Aorta (tissue), 5 donors: ENCODE measurements at places on chromosomes 1 and 21. TPM values are rescaled to one million over a fixed set of nuclear protein-coding genes. Genes with fewer than 3 reads are reported as not detected.

GRCh38 chr1:63379583-63379982 lies 12.2 kb downstream of the ALG6 start:
- H3K27ac ChIP-seq: no peak overlapping the region
- H3K4me1 ChIP-seq: no peaks in the 10 kb centered on the region
- H3K4me3 ChIP-seq: no peak overlapping the region
- no peaks in the 10 kb centered on the region for H3K27me3 ChIP-seq
- DNase-seq: no peak

GRCh38 chr1:55626326-55626725 lies 411.2 kb upstream of the USP24 start:
- no peak for DNase-seq
- H3K36me3 ChIP-seq: no peaks in the 10 kb centered on the region
- no peaks in the 10 kb centered on the region for H3K27me3 ChIP-seq
- no peak overlapping the region for H3K4me3 ChIP-seq
- H3K27ac ChIP-seq: no peak overlapping the region

DNA sequence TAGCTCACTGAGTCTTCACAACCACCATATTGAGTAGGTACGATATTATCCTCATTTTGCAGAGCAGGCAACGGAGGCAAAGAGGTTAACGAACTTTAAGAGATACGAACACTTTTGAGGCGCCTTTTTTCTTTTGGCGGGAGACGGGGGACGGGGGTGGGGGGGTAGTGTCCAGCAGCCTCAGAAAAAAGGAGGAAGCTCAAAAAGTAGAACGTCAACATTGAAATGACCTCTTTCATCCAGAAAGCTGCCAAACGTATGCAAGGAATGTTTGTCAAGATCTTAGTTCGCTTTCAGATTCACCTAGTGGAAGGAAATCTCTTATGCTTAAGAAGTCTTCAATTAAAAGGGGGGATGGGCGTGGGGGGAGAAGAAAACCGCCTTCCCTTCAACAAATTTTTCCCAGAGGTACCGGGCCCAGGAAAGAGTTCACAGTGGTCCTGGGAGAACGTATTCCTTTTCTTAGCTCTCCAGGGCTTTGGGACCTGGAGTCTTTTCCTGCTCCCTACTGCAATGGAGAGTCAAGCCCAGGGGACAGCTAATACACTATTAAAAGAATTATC lies 1.1 kb upstream of the PCAT6 start:
- no peak for DNase-seq
- no peaks in the 10 kb centered on the region for H3K27me3 ChIP-seq
- H3K4me1 ChIP-seq: no peaks in the 10 kb centered on the region
- no peaks in the 10 kb centered on the region for H3K36me3 ChIP-seq
- no peak overlapping the region for H3K4me3 ChIP-seq
- H3K27ac ChIP-seq: no peak overlapping the region

DNA sequence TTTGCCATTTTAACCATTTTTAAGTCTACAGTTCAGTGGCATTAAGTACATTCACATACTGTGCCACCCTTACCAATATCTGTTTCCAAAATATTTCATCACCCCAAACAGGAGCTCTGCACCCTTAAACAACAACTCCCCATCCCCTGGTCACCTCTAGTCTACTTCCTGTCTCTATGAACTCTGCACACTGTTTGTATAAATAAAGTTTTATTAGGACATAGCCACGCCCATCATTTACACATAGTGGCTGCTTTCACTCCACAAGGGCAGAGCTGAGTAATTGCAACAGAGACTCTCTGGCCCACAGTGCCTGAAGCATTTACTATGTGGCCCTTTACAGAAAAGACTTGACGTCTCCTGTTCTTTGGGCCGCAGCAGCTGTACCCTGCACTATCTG lies 30.1 kb downstream of the KCNAB2 start:
- H3K4me1 ChIP-seq: no peaks in the 10 kb centered on the region
- DNase-seq: no peak
- no peaks in the 10 kb centered on the region for H3K27me3 ChIP-seq
- no peak overlapping the region for H3K27ac ChIP-seq
- H3K4me3 ChIP-seq: no peak overlapping the region

- no peak overlapping the region for H3K4me3 ChIP-seq
- H3K36me3 ChIP-seq: no peaks in the 10 kb centered on the region
- DNase-seq: peak; percentile 82
- peak overlapping the region; percentile 73 for H3K27ac ChIP-seq
These were observed 5.1 kb upstream of the ARHGEF2 start for GRCh38 chr1:155983191-155984024.

GRCh38 chr1:18069903-18070302 lies 37.7 kb upstream of the IGSF21 start:
- no peak overlapping the region for H3K4me3 ChIP-seq
- DNase-seq: no peak
- H3K27ac ChIP-seq: no peak overlapping the region
- no peaks in the 10 kb centered on the region for H3K4me1 ChIP-seq
- no peaks in the 10 kb centered on the region for H3K27me3 ChIP-seq
- no peaks in the 10 kb centered on the region for H3K36me3 ChIP-seq

DNA sequence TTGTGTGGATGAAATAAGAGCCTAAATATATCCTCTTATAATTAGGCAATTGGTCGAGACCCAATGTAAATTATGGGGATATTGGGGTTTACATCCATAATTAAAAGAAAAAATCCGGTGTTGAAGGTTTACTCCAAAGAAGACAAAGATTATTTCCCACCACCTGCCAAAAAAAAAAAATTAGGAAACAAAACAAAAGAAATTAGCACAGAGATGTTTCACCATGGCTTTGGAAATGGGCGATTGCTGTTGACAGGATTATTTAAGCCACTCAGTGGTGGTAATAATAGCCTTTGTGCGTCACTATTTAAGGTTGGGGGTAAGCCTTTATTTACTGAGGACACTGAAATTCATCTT lies 585 bp upstream of the GLRX2 start:
- H3K27me3 ChIP-seq: no peaks in the 10 kb centered on the region
- no peak overlapping the region for H3K27ac ChIP-seq
- H3K36me3 ChIP-seq: no peaks in the 10 kb centered on the region
- DNase-seq: no peak

DNA sequence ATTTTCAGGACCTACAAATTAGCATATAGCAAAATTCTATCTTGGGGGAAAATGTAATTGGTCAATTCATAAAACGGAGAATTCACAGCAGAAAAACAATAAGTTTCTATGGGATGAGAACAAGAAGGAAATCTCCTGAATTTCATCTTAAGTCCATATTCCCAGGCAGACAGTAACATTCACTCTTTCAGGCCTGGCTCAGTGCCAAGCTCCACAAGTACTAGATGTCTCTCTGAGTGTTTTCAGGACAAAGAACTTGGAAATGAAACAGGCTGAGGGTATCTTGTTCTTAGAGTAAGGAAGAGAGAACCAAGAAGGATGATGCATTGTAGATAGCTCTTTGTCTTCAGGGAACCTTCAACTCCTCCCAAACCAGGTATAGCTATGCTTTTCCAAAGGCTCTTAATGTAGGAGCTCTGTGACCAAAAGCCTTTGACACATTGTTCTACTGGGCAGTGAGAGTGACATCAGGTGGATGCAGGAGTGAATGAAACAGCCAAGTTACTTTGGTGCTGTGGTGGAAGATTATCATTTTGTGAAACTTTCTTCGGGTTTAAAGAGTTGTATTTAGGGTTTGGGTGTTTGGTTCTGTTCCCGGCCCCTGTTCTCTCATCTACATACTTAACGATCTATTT lies 298.3 kb downstream of the GPATCH2 start:
- no peak overlapping the region for H3K27ac ChIP-seq
- H3K4me3 ChIP-seq: no peak overlapping the region
- DNase-seq: peak; percentile 48
- no peaks in the 10 kb centered on the region for H3K36me3 ChIP-seq

DNA sequence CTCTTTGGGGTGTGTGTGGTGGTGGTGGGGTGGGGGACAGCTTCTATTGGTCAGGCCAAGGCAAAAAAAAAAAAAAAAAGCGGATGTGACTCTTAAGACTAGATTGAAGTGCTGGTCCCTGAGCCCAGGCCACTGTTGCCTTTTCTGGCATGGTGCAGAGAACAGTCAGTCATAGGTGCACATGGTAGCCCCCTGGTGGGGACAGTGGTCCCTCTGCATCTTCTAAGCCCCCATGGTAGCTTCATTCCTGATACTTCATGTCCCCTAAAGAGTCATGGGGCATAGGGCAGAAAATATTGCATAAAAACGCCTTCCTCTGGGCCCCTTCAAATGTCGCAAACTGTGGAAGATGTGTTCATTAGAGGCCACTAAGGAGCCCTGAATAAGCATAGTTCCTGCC lies 371.8 kb downstream of the NPHP4 start:
- H3K4me3 ChIP-seq: no peak overlapping the region
- no peaks in the 10 kb centered on the region for H3K36me3 ChIP-seq
- DNase-seq: no peak
- H3K27ac ChIP-seq: no peak overlapping the region
- no peaks in the 10 kb centered on the region for H3K27me3 ChIP-seq

GRCh38 chr1:65180977-65181376 lies 33.0 kb downstream of the AK4 start:
- no peaks in the 10 kb centered on the region for H3K4me1 ChIP-seq
- no peak overlapping the region for H3K4me3 ChIP-seq
- DNase-seq: no peak
- no peaks in the 10 kb centered on the region for H3K36me3 ChIP-seq
- no peak overlapping the region for H3K27ac ChIP-seq
- no peaks in the 10 kb centered on the region for H3K27me3 ChIP-seq

- peaks cover 5% of the 10 kb centered on the region for H3K36me3 ChIP-seq
- peak overlapping the region; percentile 92 for H3K27ac ChIP-seq
- H3K27me3 ChIP-seq: no peaks in the 10 kb centered on the region
- H3K4me1 ChIP-seq: peaks cover 12% of the 10 kb centered on the region
- DNase-seq: peak; percentile 67
- no peak overlapping the region for H3K4me3 ChIP-seq
These were observed 9.2 kb downstream of the C1orf198 start for GRCh38 chr1:230858918-230859729.

DNA sequence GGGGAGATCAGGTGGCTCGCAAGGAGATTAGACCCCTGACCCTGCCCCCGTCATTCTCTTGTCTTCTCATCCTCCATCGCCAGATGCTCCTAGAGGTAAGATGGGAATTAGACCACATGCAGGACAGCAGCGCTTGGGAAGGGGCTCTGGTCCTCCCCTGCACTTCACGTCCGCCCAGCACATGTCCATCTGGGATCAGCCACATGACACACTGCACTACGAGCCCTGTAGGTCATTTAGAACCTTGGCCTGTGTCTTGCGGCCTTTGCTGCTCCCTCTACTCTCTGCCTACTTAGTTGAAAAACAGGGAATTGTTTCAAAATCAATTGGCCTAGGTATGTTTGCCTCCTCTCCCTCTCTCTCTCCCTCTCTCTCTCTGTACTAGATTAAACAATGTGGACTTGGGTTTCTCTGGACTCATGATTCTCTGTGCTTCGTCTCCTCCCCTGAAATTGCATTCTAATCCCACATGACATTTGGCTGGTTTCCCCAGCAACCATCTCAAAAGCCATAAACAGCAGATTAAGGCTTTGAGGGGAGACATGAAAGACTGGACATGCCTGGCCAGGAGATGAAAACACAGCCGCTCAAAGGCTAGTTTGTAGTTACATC lies 3.8 kb upstream of the NCMAP start:
- H3K27me3 ChIP-seq: peaks cover 8% of the 10 kb centered on the region
- H3K36me3 ChIP-seq: no peaks in the 10 kb centered on the region
- H3K27ac ChIP-seq: no peak overlapping the region

DNA sequence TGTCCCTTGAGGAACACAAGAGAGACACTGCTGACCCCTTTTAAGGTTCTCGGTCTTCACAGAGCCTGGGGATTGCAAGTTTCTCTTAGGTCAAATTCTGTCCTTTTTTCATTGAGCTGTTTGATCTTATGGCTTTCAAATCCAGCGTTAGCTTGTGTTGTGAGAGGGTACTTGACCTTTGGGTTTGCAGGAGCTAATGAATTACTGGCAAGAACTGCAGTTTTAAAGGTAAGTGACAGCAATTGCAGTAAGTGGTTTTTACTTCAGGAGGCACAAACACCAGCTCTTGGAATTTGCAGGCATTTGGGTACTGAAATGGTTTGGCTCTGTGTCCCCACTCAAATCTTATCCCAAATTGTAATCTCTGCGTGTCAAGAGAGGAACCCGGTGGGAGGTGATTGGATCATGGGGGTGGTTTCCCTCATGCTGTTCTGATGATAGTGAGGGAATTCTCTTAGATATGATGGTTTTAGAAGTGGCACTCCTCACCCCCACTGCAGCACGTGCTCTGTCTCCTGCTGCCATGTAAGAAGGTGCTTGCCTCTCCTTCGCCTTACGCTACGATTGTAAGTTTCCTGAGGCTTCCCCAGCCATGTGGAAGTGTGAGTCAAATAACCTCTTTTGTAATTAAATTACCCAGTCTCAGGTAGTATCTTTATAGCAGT lies 134.5 kb upstream of the LYPLAL1 start:
- no peak overlapping the region for H3K4me3 ChIP-seq
- H3K36me3 ChIP-seq: no peaks in the 10 kb centered on the region
- H3K27ac ChIP-seq: no peak overlapping the region
- H3K27me3 ChIP-seq: no peaks in the 10 kb centered on the region
- no peaks in the 10 kb centered on the region for H3K4me1 ChIP-seq
- no peak for DNase-seq

GRCh38 chr1:11342621-11343032 lies 69.6 kb downstream of the UBIAD1 start:
- H3K27me3 ChIP-seq: no peaks in the 10 kb centered on the region
- no peaks in the 10 kb centered on the region for H3K36me3 ChIP-seq
- DNase-seq: no peak
- H3K4me3 ChIP-seq: no peak overlapping the region

GRCh38 chr1:160759740-160760139 lies 20.7 kb downstream of the SLAMF7 start:
- no peaks in the 10 kb centered on the region for H3K27me3 ChIP-seq
- H3K36me3 ChIP-seq: no peaks in the 10 kb centered on the region
- no peak overlapping the region for H3K27ac ChIP-seq
- H3K4me3 ChIP-seq: no peak overlapping the region
- DNase-seq: no peak
- H3K4me1 ChIP-seq: no peaks in the 10 kb centered on the region

- no peaks in the 10 kb centered on the region for H3K4me1 ChIP-seq
- H3K27ac ChIP-seq: no peak overlapping the region
- H3K4me3 ChIP-seq: no peak overlapping the region
- H3K27me3 ChIP-seq: no peaks in the 10 kb centered on the region
These were observed 63.1 kb downstream of the MATN1 start for GRCh38 chr1:30660241-30660640.

- H3K4me3 ChIP-seq: no peak overlapping the region
- no peak for DNase-seq
- no peaks in the 10 kb centered on the region for H3K36me3 ChIP-seq
- H3K27ac ChIP-seq: no peak overlapping the region
- no peaks in the 10 kb centered on the region for H3K4me1 ChIP-seq
These were observed 243.0 kb downstream of the KIF26B start for GRCh38 chr1:245397771-245398170.

- H3K4me3 ChIP-seq: no peak overlapping the region
- peaks cover 8% of the 10 kb centered on the region for H3K4me1 ChIP-seq
- DNase-seq: no peak
- no peak overlapping the region for H3K27ac ChIP-seq
- H3K27me3 ChIP-seq: no peaks in the 10 kb centered on the region
These were observed 31.9 kb upstream of the RAP1A start for GRCh38 chr1:111587509-111588174.

OPTC gene
- total RNA-seq: not detected

LHX8 gene
- not detected for total RNA-seq

HPDL gene
- 0.36 TPM for total RNA-seq

NBPF10 gene
- 4.8 TPM for total RNA-seq

LENEP gene
- total RNA-seq: not detected
